Skin of body (tissue), 3 donors: ENCODE measurements at places on chromosomes 2 and 18.

- DNase-seq, result no peak
These were observed 21.1 kb upstream of the SCYGR2 start for GRCh38 chr2:227577555-227577954.

DNA sequence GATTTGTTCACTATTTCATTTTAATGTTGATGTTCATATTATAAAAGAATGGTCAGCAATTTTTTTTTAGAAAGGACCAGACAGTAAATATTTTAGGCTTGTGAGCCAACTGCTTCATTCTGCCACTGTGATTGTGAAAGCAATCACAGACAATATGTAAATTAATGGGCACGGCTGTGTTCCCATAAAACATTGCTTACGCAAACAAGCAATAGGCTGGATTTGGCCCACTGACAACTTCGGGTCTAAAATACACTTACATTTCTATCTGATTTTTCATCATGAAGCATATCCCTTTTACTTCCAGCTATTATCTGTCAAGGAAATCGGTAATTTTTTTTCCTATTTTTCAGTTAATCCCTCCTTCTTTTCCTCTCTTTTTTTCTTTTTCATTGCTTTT is 182.2 kb upstream of the CDH2 start:
- no peak for DNase-seq

DNA sequence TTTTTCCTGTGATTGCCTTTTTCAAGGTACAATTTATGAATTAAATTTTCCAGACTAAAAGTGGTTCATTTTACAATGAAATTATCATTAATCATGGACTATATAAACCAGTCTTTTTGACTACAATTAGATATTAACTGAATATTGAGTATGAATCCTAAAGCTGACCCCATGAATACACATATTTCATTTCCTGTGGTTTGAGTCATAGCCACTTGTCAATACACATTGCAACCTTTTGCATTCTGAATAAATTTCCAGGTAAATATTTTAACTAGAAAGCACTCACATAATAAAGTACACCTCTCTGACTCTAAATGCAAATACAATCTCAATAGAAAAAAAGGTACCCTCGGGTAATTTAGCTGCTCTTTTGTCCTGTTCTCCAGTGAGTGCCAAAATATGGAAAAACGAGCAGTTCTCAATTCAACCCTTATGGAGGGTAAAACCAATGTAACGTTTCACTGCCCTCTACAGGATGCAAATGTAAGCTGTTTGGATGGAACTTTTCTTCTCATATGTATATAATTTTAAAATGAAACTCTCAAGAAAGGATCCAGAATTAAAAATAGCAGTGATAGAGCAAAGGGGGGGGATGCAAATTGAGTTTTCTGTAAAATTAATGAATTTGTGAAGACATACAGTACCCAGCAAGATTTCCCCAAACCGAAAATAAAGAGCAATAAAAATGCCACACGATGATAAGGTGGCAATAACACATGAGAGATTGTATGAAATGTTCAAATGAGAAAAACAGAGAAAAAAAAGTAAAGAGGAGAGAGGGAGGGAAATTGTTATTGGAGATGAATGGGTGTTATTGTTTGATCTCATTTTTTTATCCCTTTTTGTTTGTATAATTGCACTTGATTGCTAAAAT is 1795.7 kb upstream of the PIK3C3 start:
- DNase-seq, result peak; percentile 14

DNA sequence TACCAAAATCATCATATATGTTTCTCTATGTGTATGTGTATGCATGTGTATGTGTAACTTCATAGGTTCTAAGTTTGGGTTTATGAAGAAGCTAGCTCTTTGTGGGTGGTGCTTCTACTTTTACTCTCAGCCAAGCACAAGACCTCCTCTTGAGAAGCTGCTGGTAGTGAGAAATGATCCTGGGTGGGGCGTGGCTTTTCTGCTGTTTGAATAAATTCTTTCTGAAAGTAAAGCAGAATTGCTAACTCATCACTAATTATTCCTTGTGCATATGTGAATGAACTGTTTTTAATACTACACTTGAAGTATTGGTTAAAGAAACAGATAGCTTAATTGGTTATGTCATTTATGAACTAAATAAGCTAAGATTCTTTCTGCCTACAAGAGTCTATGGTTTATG is 7.6 kb upstream of the GAREM1 start:
- DNase-seq, result no peak
